Activated naive CD8-positive, alpha-beta T cell treated with anti-CD3 and anti-CD28 coated beads, Interleukin-2, amount 50 U/mL, for 24 hours (primary cell): ENCODE measurements at places on chromosomes 4 and X.
A peak's percentile ranks its signal among the peaks of the same experiment; 100 is the strongest.

- no peak for DNase-seq
Measured at GRCh38 chrX:113548308-113549015, 707.8 kb upstream of the AMOT start.

- DNase-seq: no peak
Measured at GRCh38 chrX:100085846-100086245, 324.2 kb downstream of the PCDH19 start.

- DNase-seq: no peak
Measured at GRCh38 chr4:140837736-140838135, 81.6 kb upstream of the TBC1D9 start.

GRCh38 chrX:51332188-51332942, at the start of gene NUDT10:
Gene NUDT10 (plus strand): TSS chrX:51332822. CDS start chrX:51332966, 144 bp downstream.
- peak; percentile 52 for DNase-seq

DNA sequence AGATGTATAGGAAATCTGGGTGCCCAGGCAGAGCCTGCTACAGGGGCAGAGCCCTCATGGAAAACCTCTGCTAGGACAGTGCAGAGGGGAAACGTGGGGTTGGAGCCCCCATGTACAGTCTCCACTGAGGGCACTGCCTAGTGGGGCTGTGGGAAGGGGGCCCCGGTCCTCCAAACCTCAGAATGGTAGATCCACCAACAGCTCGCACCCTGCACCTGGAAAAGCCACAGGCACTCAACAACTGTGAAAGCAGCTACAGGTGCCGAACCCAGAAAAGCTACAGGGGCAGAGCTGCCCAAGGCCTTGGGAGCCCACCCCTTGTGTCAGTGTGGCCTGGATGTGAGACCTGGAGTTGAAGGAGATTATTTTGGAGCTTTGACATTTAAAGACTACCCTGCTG, 5.4 kb upstream of the XPNPEP2 start:
- no peak for DNase-seq

GRCh38 chrX:40147971-40148370, 50.2 kb upstream of the BCOR start:
- DNase-seq: no peak

- no peak for DNase-seq
Measured at GRCh38 chr4:69078852-69079251, 17.4 kb upstream of the UGT2B7 start.

DNA sequence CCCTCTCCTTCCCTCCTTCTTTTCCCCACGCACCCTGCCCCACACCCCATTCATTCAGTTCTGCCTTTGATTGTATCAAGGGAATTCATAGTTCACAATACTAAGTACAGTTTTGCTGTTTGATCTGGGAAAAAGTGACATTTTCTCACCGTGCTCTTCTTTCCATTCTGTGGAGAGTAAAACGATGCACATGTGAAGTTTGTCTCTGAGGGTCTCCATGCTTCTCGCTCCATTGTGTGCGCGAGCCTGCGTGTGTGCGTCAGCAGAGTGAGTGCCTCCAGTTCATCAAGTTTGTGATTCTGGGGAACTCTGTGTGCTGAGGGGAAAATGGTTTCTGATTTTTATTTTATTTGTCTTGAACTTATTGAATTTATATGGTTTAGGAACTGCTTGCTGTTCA, 1.9 kb downstream of the STK26 start:
- DNase-seq: peak; percentile 16

DNA sequence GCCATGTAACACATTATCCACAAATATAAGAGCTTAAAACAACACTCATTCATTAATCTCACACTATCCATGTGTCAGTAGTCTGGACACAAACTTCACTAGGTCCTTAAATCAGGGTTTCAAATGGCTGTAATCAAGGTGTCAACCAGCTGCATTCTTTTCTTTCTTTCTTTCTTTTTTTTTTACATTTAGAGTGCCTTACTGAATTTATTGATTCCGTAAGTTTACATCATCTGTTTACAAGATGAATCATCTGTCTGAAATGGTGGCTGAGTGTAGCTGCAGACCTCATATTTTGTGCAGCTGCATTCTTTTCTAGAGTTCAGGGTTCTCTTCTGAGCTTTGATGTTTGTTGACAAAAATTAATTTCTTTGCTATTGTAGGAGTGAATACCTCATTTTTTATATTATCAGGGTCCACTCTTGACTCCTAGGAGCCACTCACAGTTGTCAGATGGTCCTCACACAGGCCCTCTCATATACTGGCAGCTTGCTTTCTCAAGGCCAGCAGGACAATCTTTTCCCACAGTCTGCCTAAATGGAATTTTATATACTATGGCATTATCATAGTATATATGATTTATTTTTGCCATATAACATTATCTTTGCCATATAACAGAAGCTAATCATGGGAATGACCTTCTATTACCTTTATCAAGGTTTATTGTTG, 37.8 kb downstream of the SPOCK3 start:
- DNase-seq: no peak

GRCh38 chrX:101745046-101745445, 85.4 kb upstream of the ARMCX2 start:
- no peak for DNase-seq

DNA sequence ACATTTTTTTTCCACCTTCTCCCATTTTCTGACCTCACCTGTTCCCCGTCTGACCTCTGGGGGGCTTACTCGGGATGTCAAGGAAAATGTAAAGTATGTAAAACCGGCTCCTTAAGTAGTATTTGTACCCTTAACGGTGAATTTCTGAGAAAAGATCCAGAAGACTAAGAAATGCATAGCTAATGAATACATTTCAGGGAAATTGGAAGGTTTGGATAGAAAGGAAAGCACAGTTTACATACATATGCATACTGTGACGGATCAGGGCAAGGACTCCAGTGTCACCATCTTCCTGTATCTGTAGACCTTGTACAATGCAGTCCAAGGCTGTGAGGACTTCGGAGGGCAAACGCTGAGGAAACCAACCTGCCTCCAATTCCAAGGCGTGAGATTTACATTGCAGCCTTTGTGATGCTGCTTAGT, 2185.9 kb upstream of the TENM3 start:
- DNase-seq: no peak

- no peak for DNase-seq
Measured at GRCh38 chr4:100162027-100162685, 28.1 kb downstream of the DDIT4L start.

DNA sequence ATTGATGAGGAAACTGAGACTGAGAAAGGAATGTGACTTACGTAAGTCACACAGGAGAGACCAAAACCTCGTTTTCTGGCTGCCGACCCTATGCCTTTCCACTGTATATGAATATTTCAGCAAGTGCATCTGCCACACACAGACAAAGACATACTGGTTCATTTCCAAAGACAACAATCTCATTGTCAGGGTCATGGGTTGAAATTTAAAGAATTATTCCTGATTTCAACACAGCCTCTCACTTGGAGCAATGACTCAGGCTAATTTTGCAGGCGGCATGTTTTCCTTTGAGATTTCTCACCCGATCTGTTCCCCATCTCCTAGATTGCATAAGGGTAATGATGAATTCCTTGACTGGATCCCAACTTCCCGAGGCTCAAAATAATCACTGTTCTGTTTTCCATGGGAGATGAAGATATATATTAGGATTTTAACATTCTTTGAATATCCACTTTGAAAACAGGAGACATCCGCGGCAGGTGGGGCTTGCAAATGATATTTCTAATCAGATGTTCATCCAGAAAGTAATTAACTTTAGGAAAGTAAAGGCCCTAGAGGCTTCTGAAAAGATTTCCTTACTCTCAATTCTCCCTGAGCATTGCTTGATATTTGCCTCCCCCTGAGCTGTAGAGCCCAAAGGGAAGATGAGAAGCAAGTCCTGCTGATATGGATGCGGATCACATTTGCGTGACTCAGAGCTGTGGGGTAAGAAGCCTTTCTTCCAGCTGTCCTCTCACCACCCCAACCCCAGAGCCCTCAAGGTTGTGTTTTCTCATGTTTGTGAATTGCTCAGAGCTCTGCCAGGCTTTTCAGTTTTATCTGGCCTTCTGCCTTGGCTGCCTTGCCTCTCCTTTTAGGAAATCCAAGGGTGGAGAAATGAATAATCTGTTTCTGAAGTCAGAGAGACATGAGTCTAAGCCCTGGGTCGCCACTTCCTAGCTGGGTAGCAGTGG, 361.1 kb upstream of the BOD1L1 start:
- DNase-seq: no peak

GRCh38 chrX:3697220-3697684, 16.2 kb downstream of the PRKX start:
- DNase-seq: no peak

DNA sequence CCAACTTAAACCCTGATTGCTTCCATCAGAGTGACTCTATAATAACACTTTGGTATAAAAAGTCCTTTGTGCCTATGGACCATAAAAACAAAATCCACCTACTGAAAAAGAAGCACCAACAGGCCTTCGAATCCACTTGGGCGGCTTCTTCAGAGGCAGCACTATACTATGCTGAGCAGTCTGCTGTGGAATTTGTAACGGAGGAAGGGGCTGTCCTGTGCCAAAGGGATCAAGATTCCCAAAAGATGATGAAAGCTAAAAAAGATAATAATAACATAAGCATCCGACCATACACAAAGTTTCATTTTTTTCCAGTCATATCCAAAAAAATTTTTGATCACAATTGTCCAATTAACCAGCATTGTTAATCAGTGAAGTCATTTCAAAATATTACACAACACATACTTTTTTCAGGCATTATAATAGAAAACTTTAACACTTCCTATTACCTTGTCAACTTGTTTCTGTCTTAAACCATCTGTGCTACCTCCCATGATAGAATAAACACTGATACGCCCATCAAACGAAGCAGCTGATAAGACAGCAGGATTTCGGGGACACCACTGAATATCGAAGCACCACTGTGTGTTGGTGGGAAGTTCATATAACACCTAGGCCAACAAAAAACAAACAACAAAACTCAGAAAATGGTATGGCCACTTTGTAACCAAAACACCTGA, 24.1 kb downstream of the SEC31A start:
- DNase-seq: no peak

DNA sequence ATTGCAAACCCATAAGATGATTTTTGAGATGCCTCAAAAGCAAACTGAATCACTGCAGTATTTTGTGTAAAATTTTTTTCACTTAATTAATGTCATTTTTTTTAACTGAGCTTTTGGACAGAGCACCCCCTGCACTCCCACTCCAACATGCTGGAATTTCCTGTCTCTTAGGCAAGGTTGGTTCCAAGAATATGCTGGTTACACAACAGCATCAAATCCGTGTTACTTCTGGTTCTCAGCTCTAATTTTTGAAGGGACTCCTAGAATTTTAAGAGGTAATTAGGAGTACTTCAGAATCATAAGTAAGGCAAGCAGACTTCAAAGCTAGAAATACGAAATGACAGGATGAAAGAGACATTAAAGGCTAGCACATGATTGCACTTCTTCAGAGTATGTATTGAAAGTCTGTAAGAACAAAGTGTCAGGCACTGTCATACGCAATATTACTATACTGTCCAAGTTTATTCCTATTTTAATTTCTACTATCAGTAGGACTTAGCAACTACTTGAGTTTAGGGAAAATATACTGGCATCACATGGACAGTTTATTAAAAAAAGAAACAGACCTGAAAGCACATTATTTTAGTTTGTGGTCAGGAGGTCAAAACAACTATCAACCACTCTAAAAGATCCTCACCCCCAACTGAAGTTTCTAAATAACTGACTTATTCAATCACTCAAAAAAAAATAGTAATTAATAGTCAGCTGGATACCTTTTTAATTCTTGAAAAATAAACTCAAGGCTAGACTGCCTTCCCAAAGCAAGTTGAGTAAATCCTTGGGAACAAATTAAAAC, 1.6 kb upstream of the JCHAIN start:
- no peak for DNase-seq

DNA sequence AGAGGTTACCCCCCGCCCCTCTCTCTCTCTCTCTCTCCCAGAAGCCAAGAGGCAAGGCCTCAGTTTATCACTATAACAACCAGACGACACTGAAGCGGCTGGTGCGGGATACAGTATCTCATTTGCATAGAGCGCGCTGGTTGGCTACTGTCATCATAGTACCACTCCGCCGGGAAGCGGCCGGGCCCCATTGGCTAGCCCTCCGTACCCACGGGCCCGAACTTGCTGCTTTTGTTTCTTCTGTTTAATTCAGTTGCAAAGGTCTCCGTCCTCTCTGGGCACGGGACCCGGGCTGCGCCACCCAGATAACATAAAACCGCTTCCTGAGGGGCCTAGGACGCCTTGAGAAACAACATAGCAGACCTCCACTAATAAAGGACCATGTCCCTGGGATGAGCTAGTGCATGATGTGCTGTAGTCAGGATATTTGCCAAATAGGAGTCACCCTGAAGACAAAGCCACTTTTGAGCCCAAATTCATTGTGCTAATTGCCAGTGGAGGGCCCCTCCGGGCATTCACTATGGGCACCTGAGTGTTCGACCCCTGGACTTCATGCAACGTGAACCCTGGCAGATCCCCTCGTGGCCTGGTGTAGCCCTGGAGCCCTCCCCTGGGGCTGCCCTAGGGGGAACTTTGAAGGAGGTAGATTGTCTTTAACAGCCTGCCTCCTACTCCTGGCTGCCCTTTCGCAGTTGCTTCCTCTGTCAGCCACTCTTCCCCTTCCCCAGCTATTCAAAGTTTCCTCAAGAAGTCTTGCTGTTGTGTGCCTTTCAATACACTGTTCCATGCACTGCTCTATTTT, at the start of gene PCYT1B:
Gene PCYT1B, minus strand, starts transcription at position 91 of the 802 bp plus-strand sequence. CDS start 242 bp downstream, outside the sequence.
- peak; percentile 51 for DNase-seq

GRCh38 chr4:12588582-12588981, 895.6 kb downstream of the RAB28 start:
- DNase-seq: no peak

DNA sequence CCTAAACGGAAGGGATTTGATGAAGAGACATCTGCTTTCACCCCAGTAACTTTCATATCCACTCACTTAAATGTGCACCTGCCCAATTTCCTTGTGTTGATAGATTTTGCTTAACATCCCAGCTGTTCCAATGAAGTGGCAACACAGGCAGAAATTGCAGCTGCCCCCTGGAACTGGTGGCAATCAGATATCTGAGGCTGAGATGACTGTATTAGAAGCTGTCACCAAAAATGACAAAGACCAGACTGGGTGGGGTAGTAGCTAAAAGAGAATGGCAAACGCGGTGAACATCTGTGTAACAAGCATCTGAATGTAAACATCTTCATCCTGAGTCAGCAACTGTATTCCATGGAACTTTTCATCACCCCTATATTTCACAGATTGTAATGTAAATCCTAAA, 17.1 kb downstream of the GABRA2 start:
- DNase-seq: no peak

GRCh38 chr4:139685180-139685579, 19.6 kb downstream of the MGST2 start:
- DNase-seq: no peak

GRCh38 chrX:41337140-41337539, 3.2 kb downstream of the DDX3X start:
- no peak for DNase-seq

DNA sequence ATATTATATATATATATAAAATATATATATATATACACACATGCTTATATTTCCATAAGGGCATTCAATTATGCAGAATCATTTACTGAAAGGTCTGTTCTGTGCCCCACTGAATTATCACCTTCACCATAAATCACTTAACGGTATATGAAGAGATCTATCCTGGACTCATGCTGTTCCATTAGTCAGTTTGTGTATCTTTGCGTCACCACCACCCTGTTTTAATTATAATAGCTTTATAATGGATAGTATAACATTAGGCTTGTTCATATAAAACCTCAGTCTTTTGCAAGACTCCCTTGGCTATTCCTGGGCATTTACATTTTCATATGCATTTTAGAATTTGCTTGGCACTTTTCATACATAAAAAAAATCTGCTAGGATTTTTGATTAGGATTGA, 19.1 kb downstream of the WDR17 start:
- no peak for DNase-seq
